Thoracic aorta (tissue), 2 donors: ENCODE measurements at places on chromosomes 11 and 22.

- H3K4me3 ChIP-seq: no peak overlapping the region
- H3K27ac ChIP-seq: peak overlapping the region; percentile 34
- H3K36me3 ChIP-seq: peaks cover 31% of the 10 kb centered on the region
- no peak for DNase-seq
- H3K27me3 ChIP-seq: no peaks in the 10 kb centered on the region
Observed at GRCh38 chr22:38222797-38223119, 21.0 kb downstream of the MAFF start.

GRCh38 chr11:68199295-68199987 is 13.7 kb downstream of the KMT5B start:
- no peaks in the 10 kb centered on the region for H3K27me3 ChIP-seq
- H3K4me3 ChIP-seq: no peak overlapping the region
- H3K36me3 ChIP-seq: no peaks in the 10 kb centered on the region
- H3K27ac ChIP-seq: no peak overlapping the region
- peaks cover 10% of the 10 kb centered on the region for H3K4me1 ChIP-seq

DNA sequence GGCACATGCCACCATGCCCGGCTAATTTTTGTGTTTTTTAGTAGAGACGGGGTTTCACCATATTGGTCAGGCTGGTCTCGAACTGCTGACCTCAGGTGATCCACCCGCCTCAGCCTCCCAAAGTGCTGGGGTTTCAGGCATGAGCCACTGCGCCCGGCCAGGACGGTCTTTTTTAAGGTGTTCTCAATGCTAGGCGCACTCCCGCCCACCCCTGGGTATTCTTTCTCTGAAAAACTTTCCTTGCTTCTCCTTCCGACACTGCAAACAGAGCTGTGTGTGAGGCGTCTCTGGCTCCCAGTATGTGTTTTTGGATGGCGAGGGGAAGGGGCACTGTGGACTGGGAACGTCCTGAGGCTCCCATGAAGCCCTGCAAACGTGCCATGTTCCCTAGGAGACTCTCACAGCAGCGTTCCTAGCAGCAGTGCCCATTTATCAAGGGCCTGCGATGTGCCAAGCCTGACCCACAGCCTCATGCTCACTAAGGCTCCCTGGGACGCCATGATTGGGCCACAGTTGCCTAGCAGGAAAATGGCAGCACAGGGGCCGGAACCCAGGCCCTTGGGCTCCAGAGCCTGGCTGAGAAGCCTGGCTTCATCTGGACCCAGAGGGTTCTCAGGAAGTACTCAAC is 2.4 kb upstream of the RASL10A start:
- no peak overlapping the region for H3K27ac ChIP-seq
- H3K36me3 ChIP-seq: no peaks in the 10 kb centered on the region
- H3K4me3 ChIP-seq: no peak overlapping the region
- H3K4me1 ChIP-seq: peaks cover 26% of the 10 kb centered on the region
- H3K27me3 ChIP-seq: peaks cover 15% of the 10 kb centered on the region

DNA sequence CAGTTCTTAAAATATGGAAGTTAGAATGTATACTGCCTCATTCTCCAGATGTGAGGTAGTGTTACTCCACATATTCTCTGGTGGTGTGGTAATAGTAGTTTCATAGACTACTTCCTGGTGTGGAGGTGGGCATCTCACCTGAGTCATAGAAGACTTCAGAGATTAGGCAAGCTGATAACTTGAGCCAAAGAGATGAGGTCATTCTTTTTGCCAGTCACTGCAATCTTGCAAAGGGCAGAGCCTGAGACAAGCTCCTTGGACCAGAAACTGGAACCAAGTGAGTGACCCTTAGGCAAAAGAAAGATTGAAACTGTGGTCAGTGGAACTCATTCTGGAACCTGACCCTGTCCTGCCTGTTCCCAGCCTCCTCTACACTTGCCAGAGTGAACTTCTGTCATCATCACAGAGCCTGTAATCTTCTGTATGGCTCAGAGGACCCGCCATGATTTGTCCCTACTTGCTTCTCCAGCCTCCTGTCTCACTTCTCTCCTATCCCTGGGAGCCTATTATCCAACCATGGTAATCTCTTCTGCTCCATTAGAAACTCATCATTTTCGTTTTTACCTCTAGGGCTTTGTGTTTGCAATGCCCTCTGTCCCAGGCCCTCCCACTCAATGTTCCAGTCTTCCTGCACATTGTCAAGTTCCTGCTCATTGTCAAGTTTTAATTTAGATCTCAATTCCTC is 10.6 kb upstream of the CCDC83 start:
- H3K4me3 ChIP-seq: no peak overlapping the region
- DNase-seq: no peak
- no peak overlapping the region for H3K27ac ChIP-seq

DNA sequence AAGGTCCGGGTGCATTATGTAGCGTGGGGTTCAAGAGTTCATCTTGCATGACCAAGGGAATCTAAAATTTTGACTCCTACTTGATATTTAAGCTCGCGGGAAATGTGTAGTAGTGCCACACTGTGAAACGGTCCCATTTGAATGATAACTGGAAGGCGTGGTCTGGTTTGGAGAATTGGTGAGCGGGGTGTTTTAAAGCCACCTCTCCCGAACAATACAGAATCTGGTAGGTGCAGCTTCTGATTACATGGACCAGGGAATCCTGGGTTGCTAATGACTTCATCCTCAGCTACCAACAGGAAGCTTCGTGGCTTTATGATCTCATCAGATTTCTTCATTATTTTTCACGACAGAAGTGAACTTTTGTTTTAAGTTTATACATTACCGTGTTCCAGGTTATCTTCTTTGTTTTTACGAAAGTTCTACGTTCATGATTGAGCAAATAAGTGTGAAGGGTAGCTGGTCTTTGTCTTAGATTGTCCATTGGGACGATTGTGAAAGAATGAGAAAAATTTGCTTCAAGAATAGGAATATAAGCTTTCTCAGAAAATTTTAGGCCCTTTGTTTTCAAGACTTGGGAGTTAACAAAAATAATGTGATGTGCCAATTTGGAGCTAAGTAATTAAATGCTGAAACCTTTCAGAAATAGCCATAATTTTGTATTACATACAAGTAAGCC is 1.7 kb downstream of the QSER1 start:
- H3K27me3 ChIP-seq: no peaks in the 10 kb centered on the region
- DNase-seq: no peak
- H3K4me3 ChIP-seq: peak overlapping the region; percentile 98
- H3K36me3 ChIP-seq: no peaks in the 10 kb centered on the region
- no peak overlapping the region for H3K27ac ChIP-seq

DNA sequence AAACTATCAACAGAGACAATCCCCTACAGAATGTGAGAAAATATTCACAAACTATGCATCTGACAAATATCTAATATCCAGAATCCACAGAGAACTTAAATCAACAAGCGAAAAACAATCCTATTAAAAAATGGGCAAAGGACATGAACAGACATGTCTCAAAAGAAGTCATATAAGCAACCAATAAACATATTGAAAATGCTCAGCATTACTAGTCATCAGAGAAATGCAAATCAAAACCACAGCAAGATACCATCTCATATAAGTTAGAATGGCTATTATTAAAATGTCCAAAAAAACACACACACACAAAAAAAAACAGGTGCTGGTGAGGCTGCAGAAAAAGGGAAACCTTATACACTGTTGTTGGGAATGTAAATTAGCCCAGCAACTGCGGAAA is 8.3 kb upstream of the OR52E8 start:
- no peaks in the 10 kb centered on the region for H3K4me1 ChIP-seq
- H3K36me3 ChIP-seq: no peaks in the 10 kb centered on the region
- no peak overlapping the region for H3K4me3 ChIP-seq
